ENCODE measurements at places on chromosomes 7 and 10.

DNA sequence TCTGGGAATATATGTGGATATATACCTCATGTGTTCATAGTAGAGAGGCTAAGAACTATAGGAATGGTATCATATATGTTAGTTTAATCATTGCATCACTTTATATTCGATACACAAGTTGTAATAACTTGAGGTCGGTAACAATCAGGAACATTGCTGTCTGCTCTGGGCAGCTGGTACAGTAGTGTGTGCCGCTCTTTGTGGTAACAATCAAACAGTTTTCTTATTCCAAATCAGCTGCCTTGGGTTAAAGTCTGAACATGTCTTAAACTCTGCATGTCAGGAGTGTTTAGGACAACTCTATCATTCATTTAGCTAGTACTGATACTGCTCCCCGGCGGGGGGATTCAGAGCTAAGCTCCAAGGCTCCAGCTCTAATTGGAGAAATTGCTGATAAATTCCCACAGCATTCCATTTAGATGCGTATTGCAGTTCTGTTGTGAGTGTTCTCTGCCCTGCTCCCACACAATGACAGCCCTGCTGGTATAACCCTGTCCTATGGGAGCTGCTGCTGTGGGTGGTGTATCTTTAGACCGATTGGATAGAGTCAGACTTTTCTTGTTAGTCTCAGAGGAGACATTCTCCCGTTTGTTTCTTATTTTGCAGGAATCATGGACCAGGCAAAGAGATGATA lies 707.5 kb upstream of the FZD8 start:
- no peak for DNase-seq

GRCh38 chr7:1709900-1710299 lies 39.8 kb downstream of the ELFN1 start:
- DNase-seq: no peak

- DNase-seq: no peak
These were observed 99.8 kb downstream of the NKX6-2 start for GRCh38 chr10:132685921-132686680.

DNA sequence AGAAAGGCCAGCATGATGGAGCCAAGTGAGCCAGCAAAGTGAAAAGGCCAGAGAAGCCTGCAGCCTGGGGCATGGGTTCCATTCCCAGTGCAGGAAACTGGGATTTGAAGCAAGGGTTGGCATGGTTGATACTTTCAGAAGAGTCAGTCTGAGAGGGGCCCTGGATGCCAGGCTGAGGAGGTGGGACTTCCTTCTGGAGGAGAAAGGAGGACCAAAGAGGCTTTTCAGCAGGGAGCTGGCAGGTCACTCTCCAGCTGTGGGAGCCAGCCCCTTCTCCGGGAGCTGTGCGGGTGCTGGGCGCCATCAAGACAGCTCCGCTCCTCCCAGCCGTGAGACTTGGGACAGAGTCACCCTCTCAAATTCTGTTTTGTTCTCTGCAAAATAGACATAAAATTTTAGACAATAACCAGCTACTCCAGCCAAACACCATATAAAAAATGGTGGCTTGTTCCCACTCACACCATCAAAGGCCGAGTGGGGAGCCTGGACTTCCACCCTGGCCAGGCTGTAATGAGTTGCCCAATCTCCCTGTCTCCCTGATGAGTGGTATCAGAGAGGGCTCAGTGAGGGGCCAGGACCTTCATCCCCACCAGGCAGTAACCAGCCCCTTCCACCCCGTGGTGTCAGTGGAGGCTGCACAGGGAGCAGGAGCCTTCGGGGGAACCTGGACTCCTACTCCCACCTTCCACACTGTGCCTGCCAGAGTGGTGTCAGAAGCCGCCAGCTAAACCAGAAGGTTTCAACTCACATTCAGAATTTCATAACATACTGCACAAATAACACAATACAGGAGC lies 133.6 kb upstream of the RET start:
- no peak for DNase-seq

- peak; percentile 54 for DNase-seq
These were observed at the start of gene UBE2D4 for GRCh38 chr7:43925984-43926797. TSS of gene UBE2D4 (plus strand) at chr7:43926436. CDS start at chr7:43926533, 97 bp downstream.

DNA sequence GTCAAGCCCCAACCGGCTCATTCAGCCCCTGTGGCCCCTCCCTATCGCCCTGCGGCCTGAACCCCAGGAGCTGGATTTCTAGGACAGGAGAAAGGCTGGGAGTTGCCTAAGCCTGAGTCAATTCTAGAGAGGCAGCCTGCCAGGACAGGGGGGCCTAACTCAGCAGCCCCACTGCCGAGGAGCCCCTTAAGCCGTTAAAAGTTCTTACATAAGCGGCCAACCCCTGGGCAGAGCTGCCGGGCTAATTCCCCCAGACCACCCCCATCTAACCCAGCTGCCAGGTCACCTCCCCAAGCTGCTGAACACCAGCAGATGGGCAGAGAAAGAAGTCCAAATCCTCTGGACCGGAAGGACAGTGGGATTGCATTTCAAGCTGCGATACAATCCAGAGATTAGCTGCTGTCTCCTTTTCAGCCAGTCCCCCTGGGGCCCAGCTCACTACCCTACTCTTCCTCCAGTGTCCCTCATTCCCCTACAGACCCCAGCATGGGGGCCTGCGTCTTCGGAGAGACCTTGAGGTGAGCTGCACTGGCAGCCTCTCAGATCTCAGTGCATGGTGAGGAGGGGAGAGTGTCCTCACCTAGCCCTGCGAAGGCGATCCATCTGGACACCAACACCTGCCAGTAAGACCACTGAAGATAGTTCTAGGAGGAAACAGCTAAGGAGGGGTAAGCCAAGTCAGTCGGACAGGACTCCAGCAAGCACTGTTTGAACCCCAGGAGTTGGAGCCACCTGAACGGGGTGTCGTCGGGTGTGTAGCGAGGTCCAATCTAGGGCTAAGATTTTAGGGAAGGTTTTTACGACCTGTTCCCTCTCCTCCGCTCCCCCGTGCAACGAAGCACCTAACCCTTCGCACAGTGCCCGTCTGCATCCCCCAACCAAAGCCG lies 830 bp downstream of the IMPDH1 start:
- DNase-seq: no peak

GRCh38 chr10:79050896-79051555 lies 17.7 kb upstream of the ZMIZ1 start:
- DNase-seq: no peak

- no peak for DNase-seq
These were observed 836 bp downstream of the DPYSL4 start for GRCh38 chr10:132187430-132188138.

DNA sequence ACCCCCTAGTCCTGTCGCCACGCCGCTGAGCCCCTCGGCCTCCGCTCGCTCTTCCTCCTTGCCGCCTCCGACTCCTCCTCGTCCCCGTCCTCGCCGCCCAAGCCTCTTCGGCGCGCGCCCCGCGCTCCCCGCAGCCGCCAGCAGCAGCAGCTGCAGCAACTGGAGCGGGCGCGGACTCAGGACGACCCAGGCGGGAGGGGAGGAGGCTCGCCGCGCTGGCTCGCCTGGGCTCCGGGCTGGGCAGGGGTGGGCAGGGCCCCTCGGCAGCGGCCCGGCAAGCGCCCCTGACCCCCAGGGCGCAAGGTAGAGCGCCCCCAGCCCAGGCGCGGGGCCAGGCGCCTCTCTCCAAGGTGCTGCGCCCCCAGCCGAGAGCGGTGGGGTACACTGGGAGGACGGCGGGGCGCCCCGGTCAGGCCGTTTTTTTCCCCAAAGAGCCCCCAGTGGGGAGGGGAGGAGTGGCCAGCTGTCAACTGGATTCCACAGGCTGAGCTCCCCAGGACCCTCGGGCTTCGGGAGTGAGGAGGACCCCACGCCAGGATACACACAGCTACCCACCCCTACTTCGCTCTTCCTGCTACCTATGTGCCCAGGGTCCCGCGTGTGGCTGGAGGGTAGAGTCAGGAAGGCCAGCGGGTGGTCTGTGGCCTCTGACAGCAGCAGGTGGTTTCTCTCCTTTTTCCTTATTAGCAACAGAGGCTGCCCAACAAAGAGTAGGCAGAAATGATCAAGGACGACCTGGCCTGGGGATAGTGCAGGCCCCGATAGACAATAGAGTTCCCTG lies 903 bp upstream of the KCNMA1 start:
- DNase-seq: no peak

DNA sequence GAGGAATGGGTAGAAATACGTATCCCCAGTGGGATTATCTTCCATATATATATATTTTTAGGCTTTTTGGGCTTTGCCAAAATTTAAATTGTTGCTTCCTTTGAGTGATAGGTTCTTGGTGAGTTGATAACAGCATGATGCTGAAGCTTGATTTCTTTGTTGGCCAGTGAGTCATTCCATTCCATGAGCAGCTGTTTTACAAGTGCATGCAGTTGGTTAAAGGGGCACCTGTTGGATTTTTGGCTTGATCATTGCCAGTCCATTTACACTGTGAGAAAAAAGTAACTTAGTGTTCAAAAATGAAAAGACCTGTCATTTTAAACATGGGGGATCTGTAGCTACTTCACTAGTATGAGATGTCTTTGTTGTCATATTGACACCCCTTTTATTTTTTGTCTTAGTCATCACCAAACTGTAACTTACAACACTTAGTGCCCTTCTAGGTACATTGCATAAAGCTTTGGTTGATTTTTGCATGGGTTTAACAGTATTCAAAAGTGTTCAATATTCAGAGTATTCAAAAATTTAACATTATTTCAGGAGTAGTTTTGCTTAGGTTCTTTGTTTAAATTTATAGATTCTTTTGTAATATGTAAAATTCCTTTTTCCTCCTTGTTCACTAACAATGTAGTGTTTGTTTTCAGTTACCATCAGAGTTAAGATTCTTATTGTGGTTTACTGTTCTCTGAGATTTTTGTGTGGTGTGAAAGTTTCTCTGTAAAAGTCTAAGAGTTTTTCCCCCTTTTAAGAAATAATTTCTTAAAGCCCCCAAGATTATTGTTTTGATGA lies 8.8 kb downstream of the AKAP9 start:
- DNase-seq: no peak

GRCh38 chr7:132779164-132779563 lies 202.9 kb upstream of the PLXNA4 start:
- DNase-seq: no peak

DNA sequence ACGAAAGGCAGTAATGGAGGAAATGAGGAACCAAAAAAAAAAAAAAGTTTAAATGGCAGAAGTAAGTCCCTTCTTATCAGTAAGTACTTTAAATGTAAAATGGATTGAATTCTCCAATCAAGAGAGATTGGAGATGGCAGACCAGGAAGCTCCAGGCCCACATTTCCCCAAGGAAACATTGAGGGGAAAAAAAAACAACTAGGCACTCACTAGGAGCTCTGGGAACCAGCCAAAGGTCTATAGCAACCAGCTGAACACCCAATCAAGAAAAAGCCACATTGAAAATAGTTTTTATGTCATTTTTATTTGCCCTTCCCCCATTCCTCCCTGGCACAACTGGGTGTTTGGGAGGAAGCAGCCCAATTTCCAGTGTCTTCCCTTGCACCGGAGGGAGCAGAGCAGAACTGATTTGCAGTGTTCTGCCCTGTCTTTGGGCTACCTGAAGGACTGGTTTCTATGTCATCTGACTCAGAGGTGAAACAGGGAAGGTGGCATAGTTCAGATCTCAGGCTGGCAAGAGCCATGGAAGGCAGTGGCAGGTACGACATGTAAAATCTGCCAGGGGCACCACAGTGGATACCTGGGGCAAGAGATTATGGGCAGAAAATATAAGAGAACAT lies 121.9 kb downstream of the SMURF1 start:
- DNase-seq: no peak

- DNase-seq: no peak
These were observed 270.5 kb upstream of the PODXL start for GRCh38 chr7:131826960-131827359.

DNA sequence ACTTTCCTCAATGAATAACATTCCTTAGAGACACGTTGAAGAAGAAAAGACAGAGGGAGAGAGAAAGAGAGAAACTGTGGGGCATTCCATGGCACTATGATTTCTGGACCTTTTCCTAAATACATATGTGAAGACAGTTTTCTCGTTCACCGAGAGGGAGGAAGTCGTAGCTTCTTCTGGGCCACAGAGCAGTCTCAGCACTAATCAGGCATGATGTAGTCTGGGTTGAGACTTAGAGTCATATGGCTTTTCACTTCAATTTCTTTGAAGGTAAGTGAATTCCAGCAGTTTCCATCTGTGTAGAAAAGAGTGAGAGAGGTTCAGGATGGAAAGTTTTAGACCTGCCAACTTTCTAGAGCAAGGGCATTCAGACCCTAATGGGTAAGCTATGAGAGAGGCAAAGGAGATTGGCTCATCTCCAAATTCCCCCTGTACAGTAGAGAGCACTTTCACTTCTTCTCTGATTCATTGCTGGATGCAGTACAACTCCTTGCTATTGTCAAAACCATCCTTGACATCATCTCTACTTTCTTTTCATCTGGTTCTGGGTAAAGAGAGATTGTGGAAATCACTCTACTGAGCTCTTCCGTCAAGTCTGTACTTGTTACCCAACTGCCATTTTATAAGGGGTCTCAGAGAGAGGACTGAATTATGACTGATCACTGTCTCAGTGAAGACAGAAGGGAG lies 31.5 kb upstream of the OR9A4 start:
- no peak for DNase-seq

DNA sequence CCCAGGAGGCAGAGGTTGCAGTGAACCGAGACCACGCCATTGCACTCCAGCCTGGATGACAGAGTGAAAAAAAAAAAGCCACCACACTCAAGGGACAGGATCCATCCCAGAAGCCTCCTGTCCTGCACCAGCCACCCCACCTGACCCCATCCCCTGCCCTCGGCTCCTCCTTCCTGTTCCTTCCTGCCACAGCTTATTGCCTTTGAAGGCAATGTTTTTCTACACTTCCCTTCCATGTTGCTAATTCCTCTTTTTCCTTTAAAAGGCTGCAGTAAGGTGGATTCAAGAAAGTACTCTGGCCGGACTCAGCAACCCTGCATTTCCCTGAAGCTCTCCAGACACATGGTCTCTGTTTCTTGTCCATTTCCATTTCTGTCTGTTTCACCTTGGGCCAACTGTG lies 80.9 kb downstream of the FAM171A1 start:
- DNase-seq: no peak

- DNase-seq: no peak
These were observed 438.7 kb downstream of the LRMDA start for GRCh38 chr10:75870039-75870645.

DNA sequence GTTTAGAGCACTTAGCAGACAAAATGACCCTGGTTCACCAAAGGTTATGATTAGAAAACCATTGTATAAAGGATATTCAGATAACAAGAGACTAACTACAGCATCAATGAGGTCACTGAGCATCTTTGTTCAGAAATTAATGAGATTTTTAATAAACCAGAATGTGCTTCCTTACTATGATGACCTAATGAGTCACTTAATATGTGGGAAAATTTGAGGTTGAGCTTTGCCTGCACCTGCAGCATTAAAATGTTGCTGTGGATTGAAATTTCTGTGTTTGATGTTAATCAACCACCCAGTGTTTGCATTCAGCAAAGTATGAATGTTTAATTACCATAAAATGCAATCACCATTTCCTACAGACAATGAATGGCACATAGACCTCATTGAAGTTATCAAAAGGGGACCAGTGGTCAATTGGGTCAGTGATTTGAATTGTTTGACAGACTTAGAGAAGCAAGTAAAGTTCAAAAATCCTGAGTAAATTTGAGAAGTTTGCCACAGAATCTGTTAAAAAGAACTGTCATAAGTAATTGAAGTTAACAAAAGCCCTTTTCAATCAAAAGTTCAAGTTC lies 45.8 kb downstream of the EXOC6 start:
- no peak for DNase-seq

Measured in NCI-H2081 treated with DMSO at 0.1 percent for 48 hours (cell line).